ENCODE measurements at places on chromosomes 6 and 20.
A peak's percentile ranks its signal among the peaks of the same experiment; 100 is the strongest.

DNA sequence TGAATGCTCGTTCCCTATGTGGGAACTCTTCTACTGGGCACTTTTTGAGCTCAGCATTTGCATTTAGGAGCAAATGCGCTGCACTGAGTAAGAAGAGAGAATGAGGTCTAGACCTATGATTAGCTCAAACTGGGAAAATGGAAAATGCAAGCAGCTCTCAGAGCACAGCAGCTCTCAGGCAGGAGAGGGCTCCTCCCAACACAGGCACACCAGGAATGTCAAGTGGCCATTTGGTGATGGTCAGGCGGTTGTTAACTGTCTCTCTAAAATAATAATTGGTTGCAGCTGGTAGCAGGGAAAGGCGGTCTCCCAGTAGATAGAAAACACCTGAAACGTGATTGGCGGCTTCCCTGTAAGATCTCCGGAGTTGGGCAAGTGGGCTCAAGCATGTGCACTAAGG, 162.0 kb upstream of the ECI2 start:
- no peak for DNase-seq

DNA sequence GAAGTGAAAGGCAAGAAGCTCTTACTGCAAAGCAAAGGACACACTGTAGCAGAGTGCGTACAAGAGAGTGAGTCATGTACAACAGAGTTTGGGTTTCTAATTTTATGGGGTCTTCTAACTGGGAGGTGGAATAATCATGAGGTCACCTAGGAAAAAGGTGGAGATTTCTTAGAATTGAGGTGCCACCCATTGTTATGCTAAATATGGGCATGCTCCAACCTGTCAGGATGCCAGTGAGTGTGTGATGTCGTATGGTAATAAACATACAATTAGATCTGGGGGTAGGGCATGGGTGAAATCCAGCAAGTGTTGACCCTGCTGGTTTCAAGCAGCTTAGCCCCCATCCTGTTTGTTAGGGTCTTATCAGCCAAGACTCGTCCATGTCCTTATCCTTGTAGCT, 46.6 kb downstream of the OR2B6 start:
- DNase-seq: no peak

DNA sequence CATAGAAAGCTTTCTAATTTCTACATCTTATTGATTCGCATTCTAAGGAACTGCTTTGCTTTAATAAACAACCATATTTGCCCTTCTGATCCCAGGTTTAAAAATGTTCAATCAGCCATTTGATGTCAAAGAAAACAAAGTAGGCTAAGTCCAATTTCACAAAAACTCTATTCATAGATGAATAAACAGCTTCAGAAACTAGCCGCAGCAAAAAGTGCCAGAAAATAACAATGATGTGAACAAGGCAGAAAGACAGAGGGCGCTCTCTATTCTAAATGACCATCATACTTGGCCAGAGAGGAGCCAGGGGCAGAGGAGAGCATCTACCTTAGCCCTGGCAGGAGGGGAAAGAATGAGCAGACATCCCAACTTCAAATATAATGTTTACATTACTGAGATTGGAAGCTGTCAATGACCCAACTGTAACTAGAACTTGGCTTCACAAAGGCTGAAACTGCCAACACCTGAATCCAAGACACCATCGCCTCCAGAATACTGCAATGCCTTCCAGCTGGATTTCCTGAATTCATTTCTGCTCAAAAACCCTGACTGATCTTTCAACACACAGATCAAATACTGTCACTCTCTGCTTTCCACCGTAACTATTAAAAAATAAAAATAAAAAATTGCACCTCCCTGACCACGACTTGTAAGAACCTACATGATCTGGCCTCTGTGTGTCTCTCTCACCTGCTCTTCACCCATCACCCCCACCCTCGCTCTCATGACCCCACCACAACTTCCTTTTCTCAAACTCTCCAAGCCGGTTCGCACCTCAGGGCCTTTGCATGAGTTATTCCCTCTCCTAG, 9.5 kb downstream of the CNKSR3 start:
- no peak for DNase-seq

- no peak for DNase-seq
These were observed 102.5 kb downstream of the CD24 start for GRCh38 chr6:106872049-106872448.

DNA sequence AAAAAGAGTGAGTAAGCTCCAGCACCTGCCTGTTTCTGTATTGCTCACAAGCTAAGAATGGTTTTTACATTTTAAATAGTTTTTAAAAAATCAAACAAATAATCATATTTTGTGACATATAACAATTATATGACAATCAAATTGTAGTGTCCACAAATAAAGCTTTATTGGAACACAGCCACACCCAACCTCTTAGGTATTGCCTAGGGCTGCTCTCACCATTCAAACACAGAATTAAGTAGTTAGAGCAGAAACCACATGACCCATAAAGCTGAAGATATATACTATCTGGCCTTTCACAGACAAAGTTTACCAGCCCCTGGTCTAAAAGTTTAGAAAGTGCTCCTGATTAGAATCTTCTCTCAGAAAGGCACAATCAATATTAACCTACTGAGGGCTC, 11.2 kb downstream of the TNFRSF21 start:
- no peak for DNase-seq

DNA sequence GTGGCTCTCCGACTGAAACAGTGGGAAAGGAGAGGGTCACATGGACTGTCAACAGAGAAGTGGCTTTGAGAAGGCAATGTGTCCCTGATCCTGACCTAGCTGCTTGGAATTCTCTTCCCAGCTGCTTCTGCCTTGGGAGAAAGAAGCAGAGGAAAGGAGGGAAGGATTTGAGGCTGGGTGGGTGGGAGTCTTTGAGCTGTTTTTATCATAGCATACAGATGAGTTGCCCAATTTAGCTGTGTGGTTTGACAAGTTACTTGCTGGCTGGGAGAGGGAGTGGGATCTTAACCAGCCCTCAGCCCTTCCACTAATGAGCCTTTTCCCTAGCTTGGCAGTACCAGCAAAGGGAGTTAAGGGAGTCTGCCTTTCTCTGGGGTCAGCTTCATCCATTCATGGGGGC, 51.1 kb upstream of the MYL9 start:
- DNase-seq: no peak

DNA sequence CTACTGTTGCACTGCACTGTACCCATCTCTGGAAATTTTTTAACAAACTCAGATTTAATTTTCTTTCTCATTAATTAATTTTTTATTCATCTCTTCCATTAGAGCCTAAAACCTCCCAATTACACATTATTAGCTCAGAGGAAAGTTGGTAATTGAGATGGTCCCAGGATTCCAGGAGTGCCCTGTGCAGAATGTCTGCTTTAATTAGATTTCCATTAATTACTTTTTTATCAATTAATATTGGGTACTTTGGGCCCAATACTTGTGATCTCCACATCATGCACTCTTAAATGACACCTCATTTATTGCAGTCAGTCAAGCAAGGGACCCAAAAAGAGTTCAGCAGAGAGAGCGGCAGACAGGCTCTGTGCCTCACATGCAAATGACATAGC, 232.0 kb downstream of the PTPRT start:
- DNase-seq: no peak

GRCh38 chr20:25000268-25000801, 7.8 kb upstream of the APMAP start:
- DNase-seq: no peak

- no peak for DNase-seq
These were observed 65.8 kb downstream of the HMGN3 start for GRCh38 chr6:79168695-79168980.

- no peak for DNase-seq
These were observed 536.8 kb downstream of the EYS start for GRCh38 chr6:65170273-65170672.

DNA sequence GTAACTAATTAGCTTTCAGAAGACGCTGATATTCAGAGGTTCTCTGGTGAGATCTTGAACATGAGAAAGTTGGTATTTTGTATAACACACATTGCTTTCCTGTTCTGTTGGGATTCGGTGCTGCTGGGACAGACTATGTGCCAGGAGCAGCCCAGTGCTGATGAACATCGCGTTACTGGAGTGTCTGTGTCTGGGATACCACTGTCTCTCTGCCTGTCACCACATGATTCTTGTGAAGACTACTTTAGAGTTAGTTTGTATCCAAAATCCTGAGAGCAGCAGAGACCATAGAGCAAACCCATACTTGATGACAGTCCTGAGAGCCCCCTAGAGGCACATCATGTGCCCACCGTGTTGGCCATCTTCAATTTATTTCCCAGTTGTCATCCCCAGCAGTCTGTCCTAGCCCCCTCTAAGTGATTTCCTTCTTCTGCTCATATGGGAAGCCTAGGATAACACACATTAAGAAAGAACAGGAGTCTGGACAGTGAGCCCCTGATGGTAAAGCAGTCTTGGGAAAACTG, 41.8 kb upstream of the TINAG start:
- DNase-seq: no peak

GRCh38 chr6:136465766-136466303, 84.4 kb downstream of the MAP7 start:
- DNase-seq: no peak

- DNase-seq: no peak
These were observed 212.5 kb upstream of the SNX9 start for GRCh38 chr6:157610451-157610999.

- no peak for DNase-seq
These were observed 46.3 kb downstream of the GCLC start for GRCh38 chr6:53498649-53499048.

DNA sequence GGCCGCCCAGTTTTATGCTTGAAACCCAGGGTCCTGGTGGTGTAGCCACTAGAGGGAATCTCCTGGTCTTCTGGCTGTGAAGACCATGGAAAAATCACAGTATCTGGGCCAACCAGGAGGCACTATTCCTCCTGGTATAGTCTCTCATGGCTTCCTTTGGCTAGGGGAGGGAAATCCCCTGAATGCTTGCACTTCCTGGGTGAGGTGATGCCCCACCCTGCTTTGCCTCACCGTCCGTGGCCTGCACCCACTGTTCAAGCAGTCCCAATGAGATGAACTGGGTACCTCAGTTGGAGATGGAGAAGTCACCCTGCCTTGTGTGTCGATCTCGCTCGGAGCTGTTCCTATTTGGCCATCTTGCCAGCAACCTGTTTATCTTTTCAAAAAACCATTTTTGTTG, 10.1 kb upstream of the ZNF337 start:
- peak; percentile 13 for DNase-seq

DNA sequence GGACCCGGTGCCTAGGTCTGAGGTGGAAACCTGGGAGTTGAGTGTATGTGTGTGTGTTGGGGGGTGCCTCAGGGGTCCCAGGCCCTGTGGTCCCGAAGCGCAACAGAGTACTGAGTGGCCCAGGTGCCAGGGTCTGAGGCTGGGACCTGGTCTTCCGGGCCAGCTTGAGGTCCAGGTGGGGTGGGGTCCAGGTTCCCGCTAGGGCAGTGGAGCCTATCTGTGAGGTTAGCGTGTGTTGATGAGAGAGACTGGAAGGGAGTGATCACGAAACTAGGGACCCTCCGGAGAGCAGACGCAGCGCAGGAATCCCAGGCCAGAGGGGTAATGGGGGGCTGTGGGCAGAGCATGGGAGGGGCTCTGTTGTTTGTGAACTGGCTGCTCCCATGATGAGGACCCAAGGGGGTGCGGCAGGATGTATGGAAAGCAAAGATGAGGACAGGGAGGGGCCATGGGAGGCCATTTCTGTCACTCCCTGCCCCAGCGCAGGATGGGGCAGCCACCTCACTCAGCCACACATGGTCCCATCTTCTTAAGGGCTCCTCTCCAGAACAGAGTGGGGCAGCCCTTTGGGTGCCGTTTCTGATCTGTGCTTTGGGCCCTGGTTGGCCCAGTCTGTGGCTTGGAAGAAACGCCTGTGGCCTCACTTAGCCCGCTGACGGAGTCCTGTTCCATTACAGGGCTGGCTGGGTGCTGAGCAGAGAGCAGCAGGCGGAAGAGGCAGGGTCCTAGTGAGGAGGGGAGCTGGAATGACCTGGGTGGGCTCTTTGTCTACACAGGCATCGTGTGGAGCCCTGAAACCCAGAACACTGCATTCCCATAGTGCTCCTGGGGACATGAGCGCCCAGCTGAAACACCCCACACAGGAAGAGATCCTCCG, 872 bp downstream of the HSPA12B start:
- DNase-seq: no peak

DNA sequence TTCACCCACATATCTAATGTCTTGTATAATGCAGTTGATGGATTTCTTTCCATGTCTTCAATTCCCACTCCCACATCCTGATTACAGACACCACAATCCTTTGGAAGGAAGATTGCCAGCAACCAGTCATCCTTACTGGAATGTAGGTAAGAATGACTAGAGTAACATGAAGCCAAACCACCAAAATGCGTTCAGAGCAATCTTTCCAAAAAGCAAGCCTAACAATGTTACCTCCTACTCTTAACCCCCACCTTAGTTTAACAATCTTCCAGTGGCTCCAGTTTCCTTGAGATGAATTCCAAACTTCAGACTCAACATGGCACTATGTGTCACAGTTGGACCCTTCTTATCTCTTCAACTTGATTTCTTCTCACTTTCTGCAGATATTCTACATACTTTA, 685.6 kb downstream of the DOK5 start:
- DNase-seq: no peak

DNA sequence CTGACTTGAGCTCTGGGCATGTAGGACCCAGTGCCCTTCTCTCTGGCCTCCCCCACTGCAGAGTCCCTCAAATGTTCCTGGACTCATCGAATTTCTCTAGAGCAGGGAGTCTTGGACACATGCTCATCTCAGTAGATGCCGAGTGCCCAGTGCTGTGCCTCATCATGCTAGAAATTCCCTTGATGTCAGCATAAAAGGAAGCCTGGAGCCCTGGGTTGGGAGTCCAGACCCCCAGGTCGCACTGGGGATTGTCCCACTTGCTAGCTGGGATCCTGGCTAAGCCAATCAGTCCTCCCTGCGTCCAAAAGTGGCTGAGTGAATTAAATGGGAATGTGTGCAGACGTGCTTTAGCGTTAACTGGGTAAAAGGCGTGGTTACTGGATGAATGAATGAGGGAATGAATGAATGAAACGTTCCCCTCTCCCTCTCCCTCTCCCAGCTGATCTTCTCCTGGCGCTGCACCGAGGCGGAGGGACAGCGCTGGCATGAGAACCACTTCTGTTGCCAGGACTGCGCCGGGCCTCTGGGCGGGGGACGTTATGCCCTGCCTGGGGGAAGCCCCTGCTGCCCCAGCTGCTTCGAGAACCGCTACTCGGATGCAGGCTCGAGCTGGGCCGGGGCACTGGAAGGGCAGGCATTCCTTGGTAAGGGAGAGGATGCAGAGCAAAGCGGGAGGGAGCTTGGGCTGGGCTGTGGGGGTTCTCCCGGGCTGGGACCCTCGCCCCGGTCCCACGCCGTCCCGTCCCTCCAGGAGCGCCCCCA, 1.6 kb upstream of the TOMM6 start:
- DNase-seq: no peak

GRCh38 chr6:44868910-44869309, 459.2 kb upstream of the RUNX2 start:
- DNase-seq: no peak

GRCh38 chr20:34876406-34877282, at the start of gene ACSS2:
ACSS2 (plus strand) TSS chr20:34876612; CDS start chr20:34876646, 34 bp downstream.
- peak; percentile 92 for DNase-seq

GRCh38 chr6:11601776-11602605, 64.4 kb downstream of the TMEM170B start:
- DNase-seq: no peak

DNA sequence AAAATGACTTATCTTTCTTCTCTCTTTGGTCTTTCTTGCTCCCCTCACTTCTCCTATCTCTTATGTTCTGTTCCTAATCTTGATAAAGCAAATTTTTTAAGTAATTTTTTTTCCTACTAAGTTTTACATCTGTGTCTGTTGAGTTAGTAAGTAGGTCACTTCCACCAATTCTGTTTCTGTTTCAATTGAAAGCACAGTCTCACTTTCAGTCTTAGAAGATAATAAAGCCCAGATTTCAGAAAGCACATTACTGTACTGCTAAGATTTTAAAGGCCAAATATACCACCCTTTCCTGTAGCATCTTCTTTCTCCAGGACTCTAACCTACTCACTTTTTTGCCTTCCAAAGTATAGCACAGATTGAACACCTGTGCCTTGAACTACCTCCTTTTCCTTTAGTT, 866.1 kb upstream of the ADGRB3 start:
- no peak for DNase-seq

All from activated T-helper 9 cell treated with anti-CD3 and anti-CD28 coated beads, Interleukin-2, amount 50 U/mL, for 16 hours (primary cell).